Nephron progenitor cell (in vitro differentiated cells): ENCODE measurements at places on chromosomes 5 and 9.

DNA sequence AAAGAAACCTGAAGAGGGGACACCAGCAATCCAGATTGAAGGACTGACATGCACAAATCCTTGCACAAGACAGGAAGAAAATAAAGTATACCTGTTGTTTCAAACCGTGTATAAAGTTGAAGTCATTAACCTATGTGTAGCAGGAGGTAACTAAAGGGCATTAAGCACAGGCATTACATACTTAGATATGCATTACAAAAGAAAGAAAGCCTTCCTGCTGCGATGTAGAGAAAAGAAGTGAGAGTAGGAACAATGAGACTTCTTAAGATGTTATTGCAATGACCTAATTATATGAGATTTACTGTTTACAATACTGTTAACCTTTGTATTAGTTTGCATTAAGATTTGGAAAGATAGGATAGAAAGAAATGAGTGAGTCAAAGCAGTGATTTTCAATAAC lies 308.9 kb upstream of the PTPRD start:
- DNase-seq = no peak

DNA sequence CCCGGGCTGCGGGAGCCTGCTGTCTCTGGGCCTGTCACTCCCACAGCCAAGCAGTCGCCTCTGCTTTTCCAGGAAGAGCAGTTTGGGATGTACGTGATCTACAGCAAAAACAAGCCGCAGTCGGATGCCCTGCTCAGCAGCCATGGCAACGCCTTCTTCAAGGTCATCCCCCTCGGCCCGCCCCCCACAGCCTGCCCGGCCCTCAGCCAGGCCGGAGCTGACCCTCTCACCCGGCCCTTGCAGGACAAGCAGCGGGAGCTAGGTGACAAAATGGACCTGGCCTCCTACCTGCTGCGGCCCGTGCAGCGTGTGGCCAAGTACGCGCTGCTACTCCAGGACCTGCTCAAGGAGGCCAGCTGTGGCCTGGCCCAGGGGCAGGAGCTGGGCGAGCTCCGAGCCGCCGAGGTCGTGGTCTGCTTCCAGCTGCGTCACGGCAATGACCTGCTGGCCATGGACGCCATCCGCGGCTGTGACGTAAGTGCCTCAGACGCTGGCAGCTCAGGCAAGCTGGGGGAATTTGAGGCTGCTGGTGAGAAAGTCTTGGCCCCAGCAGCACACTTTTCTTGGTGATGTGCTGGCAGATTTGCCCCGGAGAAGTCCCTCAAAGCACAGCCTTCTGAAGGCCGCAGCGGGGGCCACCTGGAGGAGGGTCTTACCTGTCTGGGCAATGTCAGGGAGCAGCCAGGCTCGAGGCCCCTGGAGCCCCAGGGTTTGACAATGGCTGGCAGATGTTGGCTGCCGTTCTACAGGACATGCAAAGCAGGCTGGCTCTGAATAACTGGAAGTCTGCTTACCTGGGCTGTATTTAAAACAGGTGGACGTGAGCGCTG lies 20.1 kb upstream of the LRRC14B start:
- DNase-seq = peak; percentile 62

DNA sequence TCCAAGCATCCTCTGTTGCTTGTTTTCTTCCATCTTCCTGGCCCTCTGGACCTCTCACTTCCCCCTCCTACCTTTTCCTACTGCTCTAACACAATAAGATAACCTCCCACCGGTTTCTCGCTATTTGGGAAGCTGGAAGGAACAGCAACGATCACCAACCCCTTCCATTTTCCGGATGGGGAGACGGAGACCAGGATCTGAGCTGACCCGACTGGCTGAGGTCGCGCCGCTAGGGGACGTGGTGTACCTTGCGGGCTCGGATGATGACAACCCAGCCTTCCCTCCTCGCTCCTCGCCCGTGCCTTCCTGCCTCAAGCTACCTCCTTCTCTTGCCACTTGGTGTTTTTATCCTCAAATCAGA lies 1.9 kb downstream of the LPAR1 start:
- DNase-seq = peak; percentile 59

- no peak for DNase-seq
Measured at GRCh38 chr9:18608371-18608770, 134.4 kb downstream of the ADAMTSL1 start.

- no peak for DNase-seq
Measured at GRCh38 chr5:95673081-95673480, 9.7 kb downstream of the SPATA9 start.

DNA sequence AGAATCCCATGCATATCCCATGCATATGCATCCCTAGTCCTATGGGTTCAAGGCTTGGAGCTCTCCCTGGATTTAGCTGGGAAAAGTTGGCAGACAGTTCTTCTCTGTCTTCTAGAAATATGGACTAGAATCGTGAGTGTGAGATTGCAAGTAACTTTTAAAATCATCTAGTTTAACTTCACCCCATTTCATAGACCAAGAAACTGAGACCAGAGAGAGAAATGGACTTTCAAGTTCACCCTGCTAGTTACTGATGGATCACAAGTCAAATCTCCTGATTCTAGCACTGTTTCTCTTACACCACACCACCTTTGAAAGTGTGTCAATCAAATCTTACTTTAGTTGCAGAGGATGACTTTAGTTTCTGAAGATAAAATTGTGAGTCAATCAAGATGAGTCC lies 13.4 kb downstream of the TGFBI start:
- no peak for DNase-seq

GRCh38 chr5:123535648-123536047 lies 23.7 kb downstream of the CSNK1G3 start:
- DNase-seq = no peak

DNA sequence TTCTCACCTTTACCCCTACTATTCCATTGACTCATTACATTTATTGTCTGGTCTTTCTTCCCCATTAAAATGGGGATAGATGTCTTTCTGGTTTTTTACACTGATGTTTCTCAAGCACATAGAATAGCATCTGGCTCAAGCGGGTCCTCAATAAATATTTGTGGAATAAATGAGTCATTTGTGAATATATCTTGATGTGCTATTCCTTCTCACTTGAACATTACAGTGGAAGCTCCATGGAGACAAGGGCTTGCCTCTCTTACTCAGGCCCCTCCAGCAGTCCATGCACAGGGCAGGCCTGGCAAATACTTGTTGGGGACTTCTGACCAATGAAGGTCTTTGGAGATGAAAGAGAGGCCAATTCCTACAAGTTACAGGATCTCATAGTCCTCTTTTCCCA lies 151.7 kb upstream of the TAS2R1 start:
- no peak for DNase-seq

DNA sequence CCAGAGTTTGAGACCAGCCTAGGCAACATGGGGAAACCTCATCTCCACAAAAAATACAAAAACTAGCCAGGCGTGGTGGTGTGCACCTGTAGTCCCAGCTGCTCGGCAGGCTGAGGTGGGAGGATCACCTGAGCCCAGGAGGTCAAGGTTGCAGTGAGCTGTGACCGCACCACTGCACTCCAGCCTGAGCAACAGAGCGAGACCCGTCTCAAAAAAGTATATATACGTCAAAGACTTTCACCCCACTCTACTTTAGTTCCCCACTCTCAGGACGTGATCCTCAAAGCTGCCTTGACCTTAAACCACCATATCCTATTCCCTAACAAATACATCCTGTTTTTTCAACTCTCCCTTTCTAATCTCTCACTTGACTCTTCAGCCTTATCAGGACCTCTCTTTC lies 41.0 kb downstream of the PCDHGC5 start:
- DNase-seq = no peak

DNA sequence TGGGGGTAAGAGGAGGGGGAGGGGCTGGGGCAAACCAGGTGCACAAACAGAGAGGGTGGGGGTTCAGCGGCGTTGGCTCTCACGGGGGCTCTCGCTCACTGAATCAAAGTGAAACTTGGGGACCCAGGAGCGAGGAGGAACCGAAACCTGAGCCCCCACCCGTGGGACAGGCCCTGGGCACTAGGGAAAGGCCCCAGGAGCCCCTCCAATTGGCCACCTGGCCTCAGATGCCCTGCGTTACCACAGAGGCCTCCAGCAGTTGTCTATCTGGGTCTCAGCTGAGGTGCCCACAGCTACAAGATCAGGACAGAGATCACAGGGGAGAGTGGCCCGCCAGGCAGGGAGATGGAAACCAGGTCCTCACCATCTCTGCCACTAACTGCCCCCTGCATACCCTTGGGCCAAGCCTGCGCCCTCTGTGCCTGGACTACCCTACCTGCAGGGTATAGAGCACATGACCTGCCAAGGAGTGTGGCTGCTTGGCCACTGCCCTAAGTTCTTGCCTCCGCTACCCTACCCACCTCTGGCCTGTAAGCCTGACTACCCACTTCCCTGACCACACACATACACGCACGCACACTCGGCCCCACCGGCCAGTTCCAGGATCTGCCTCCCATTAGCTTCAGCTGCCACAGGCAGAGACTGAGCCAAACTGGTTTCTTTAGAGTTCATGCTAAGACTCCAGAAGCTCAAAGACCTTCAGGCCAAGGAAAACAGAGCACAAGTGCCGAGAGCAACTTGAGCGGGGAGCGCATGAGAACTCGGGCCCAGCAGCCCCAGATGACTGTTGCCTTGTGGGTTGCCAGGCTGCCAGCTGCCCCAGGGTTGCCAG lies 39.9 kb downstream of the PAX5 start:
- DNase-seq = no peak

DNA sequence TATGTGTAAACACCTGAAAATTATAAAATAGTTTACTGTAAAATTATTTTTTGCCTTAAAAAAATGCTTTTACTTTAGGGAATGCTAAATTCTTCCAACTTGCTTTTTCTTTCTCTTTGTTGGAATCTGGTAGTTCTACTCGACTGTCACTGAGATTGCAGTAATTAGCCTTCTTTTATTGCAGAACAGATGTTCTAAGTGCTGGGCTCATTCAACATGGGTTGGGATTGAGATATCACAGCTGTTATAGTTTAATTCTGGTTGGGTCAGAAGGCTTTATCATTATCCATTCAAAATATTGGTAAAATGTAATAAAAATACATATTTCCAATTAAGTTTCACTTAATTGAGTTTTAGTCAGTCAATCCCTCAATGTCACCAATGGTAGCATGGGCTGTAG lies 686.7 kb downstream of the CDH18 start:
- no peak for DNase-seq

- DNase-seq = no peak
Measured at GRCh38 chr5:104739905-104740304, 1177.3 kb upstream of the NUDT12 start.

DNA sequence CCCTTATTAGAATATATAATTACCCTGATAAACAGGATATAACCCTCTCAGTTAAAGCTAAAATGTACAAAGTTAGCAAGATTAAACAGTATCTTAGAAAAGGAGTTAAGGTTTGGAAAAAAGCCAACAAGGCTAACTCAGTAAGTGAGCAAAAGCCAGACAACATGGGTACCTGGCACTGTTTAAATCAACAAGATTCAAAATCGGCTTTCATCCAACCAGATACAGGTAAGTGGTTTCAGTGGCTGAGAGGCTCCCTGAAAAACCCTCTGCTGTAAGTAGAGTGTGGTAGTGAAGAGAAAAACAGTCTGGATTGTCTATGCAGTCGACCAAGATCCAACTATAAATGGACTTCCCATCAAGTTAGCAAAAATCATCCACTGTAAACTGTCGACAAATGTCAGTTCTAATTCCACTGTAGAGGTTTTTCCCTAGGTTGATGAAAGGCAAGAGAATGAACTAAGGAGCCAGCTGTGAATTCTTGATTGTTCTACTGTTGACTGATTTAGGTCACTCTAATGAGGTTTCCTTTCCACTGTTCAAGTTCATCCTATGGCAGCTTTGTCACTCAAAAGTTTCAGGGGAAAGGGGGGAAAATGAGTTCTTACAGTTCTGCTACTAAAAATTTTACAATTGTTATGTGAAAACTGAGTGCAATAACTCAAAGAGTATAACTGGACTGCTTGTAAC lies 27.3 kb downstream of the ETF1 start:
- no peak for DNase-seq

DNA sequence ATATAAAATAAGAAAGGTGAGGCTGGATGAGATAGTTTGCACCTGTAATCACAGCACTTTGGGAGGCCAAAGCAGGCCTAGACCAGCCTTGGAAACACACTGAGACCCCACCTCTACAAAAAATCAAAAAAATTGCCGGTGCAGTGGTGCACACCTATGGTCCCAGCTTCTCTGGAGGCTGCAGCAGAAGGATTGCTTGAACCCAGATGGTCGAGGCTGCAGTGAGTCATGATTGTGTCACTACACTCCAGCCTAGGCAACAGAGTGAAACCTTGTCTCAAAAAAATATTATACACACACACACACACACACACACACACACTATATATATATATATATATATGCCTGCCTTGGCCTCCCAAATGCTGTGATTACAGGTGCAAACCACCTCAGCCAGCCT lies 1.3 kb downstream of the SLC35D2 start:
- no peak for DNase-seq

DNA sequence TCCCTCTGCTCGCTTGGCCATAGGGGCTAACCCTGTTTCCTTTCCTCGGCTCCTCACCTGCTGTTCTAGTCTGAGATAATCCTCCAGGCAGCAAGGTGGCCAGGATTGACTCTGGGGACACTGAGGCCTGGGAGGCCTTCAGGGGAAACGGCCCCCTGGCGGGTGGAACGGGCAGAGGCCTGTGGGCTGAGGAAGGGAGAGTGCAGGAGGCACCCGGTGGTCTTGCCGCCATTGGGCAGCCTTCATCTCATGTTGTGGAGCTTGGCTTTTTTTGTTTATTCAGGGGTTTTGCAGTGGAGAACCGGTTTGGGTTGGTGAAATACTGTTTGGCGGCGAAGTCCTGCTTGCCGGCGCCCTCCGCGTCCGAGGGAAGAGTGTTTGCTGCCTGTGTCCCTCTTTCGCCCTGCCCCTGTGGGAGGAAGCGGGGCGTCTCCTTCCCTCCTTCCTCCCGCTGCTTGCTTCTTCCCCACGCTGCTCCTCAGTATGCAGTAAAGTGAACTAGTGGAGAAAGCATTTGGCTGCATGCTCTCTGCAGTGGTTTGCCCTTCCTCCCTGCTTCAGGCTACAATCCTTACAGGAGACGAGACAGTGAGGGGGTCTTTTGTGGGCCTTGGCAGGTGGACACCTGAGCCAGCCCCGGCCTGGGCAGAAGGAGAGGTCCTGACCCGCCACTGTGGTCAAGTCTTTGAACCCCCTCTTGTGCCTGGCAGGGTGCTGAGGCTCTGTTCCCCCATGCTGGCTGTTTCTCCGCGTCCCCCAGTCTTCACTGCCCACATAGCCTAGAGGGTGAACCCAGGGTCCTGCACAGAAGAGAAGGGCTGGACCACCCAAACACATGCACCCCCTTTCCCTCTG lies 30.8 kb upstream of the PRDM12 start:
- DNase-seq = no peak

DNA sequence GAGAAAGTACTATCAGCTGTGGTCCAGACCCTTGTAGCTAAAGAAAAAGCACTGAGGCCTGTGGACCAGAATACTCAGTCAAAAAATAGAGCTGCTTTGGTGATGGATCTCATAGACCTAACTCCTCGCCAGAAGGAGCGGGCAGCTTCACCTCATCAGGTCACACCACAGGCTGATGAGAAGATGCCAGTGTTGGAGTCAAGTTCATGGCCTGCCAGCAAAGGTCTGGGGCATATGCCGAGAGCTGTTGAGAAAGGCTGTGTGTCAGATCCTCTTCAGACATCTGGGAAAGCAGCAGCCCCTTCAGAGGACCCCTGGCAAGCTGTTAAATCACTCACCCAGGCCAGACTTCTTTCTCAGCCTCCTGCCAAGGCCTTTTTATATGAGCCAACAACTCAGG lies 8.9 kb downstream of the RAB24 start:
- DNase-seq = no peak

GRCh38 chr5:173581408-173582215 lies 34.8 kb downstream of the BOD1 start:
- DNase-seq = peak; percentile 85
